ENCODE measurements at places on chromosomes 7 and 10. TPM values are rescaled to one million over a fixed set of nuclear protein-coding genes. Genes with fewer than 3 reads are reported as not detected.
A peak's percentile ranks its signal among the peaks of the same experiment; 100 is the strongest.

The PLCE1 gene
- 8.6 TPM for total RNA-seq

DNA sequence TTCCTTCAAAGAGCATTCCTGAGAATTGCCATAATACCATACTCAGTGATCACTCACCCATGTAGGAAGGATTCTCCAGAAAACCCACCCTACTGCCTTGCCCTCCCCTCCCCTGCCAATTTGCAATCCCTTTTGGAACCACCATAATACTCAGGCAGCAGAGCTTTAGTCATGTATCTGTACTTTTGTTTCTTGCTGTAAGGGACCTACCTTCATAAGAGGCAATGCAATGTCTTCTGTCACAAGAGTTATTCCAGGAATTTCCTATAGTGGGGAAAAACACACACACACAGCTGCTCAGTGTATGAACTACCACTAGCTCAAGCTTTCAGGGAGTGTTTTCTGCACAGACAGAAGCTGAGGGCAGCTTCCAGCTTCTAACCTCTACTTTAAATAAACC is 67.0 kb downstream of the GSAP start:
- no peak for DNase-seq

The TBATA gene
- total RNA-seq, result not detected

DNA sequence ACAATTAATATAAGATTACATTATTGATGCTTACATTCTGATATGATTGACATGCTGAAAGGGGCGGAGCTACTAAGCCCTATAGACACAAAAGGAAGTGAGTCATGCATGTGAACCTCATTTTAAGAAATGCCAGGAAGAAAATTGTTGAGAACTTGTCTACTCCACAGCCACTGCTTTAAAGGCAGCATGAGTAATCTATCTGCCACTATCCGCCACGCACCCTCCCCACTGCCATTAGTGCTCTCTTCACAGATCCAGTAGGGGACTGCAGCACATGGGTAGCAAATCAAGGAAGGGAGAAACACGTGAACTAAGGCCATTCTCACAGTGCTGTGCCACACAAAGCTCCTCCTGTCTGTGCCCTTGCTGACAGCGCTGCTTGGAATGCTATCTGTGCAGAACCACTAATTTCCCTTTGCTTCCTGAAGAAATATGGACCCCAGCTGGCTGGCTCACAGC is 524.8 kb downstream of the GRM8 start:
- no peak for DNase-seq

DNA sequence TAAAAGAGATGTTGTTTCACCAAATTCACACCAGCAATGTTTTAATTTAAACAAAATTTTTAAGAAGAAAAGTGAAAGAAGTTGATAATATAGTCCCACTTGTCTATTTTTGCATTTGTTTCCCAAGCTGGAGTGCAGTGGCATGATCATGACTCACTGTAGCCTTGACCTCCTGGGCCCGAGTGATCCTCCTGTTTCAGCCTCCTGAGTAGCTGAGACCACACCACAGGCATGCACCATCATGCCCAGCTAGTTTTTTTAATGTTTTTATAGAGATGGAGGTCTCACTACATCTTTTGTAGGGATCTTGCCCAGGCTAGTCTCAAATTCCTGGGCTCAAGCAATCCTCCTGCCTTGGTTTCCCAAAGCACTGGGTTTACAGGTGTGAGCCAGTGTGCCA is 14.1 kb upstream of the NDUFA5 start:
- DNase-seq, result no peak

GRCh38 chr7:21427871-21428658 is at the start of gene SP4:
Gene SP4 (plus strand): TSS chr7:21428083. CDS start chr7:21428252, 169 bp downstream.
- DNase-seq, result peak; percentile 62

- DNase-seq, result no peak
Measured at GRCh38 chr7:111292026-111292470, 201.1 kb downstream of the LRRN3 start.

The ELFN1 gene
- total RNA-seq, result 3.8 TPM

GRCh38 chr7:53993224-53993623 is 549.0 kb upstream of the VSTM2A start:
- no peak for DNase-seq

GRCh38 chr7:468681-469562 is 50.7 kb downstream of the PDGFA start:
- peak; percentile 16 for DNase-seq

DNA sequence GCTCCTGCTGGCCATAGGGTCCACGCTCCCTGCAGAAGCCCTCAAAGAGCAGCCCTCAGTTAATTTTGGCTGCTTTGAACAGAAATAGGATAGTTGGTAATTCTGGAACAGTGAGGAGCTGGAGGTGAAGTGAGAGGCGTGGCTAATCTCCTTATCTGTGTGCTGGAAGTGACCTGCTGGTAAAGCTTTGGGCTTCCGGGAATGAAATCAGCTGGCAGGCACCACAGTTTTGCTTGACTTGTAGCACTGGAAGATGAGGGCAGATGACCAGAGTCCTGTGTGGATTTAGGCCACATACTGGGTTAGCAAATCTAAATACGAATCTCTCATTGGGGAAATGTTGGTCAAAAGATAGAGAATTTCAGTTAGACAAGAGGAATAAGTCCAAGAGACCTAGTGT is 10.2 kb downstream of the ATP6V0E2 start:
- no peak for DNase-seq

- no peak for DNase-seq
Measured at GRCh38 chr10:123301077-123301857, 147.1 kb downstream of the BUB3 start.

DNA sequence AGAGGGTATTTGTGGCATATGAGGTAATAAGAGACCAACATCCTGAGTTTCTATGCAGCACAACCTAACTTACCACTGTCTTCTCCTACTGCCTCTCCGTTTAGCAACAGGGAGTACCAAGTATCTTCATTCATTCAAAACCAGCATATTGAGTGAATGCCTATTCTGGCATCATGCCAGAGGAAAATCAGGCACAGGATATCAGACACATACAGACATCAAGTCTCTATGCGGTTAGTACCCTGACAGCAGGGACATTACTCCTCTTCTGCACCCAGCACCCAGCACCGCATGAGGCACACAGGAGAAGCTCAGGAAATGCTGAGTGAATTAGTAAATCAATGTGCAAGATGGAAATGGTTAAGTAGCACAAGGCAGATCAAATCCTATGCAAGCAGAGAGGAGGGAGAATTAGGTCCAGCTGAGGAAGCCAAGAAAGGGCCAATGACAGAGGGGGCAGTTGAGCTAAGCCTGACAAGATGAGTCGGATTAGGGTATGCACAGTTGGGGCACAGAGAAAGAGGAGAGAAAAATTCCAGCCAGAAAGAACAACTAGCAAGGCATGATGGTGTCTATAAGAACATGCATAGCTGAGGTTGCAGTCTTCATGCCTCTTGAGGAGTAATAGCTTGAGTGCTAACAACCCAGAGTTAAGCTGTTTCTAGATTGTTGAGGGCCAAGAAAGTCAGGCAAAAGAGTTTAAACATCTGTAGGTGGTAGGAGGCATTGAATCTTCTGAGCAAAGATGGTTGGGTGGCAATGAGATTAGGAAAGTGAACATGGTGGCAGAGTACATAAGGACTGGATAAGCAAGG is 146.0 kb downstream of the PLXNA4 start:
- DNase-seq, result no peak

Data from omental fat pad (tissue), 4 donors.